ENCODE measurements at places on chromosomes 12 and 14. TPM values are rescaled to one million over a fixed set of nuclear protein-coding genes. Genes with fewer than 3 reads are reported as not detected.

Gene TRHDE
- 7.3 TPM for total RNA-seq

Gene SERPINA9
- not detected for total RNA-seq

Gene SP1
- total RNA-seq, result 87.7 TPM

Gene DUSP6
- total RNA-seq, result 110 TPM

Gene LMO3
- 170 TPM for total RNA-seq

Gene TAC3
- total RNA-seq, result not detected

Gene TSPAN11
- 7.8 TPM for total RNA-seq

GRCh38 chr14:102487204-102487577 is 22.4 kb downstream of the ANKRD9 start:
- H3K27me3 ChIP-seq, result no peaks in the 10 kb centered on the region
- no peaks in the 10 kb centered on the region for H3K4me1 ChIP-seq
- H3K36me3 ChIP-seq, result no peaks in the 10 kb centered on the region
- DNase-seq, result no peak

GRCh38 chr12:124771462-124772288 is 92.0 kb downstream of the SCARB1 start:
- no peaks in the 10 kb centered on the region for H3K36me3 ChIP-seq
- no peaks in the 10 kb centered on the region for H3K27me3 ChIP-seq
- no peak overlapping the region for H3K4me3 ChIP-seq

GRCh38 chr14:60092526-60092920 is 800 bp downstream of the PCNX4 start:
- no peak for DNase-seq
- no peaks in the 10 kb centered on the region for H3K36me3 ChIP-seq
- H3K4me1 ChIP-seq, result peaks cover 18% of the 10 kb centered on the region

GRCh38 chr12:90112666-90113065 is 404.0 kb upstream of the ATP2B1 start:
- H3K27me3 ChIP-seq, result no peaks in the 10 kb centered on the region
- no peaks in the 10 kb centered on the region for H3K36me3 ChIP-seq
- DNase-seq, result no peak
- H3K4me1 ChIP-seq, result no peaks in the 10 kb centered on the region

GRCh38 chr12:67354322-67354721 is 85.2 kb downstream of the CAND1 start:
- peaks cover 30% of the 10 kb centered on the region for H3K4me1 ChIP-seq
- no peak overlapping the region for H3K4me3 ChIP-seq
- no peak for DNase-seq
- H3K36me3 ChIP-seq, result no peaks in the 10 kb centered on the region

DNA sequence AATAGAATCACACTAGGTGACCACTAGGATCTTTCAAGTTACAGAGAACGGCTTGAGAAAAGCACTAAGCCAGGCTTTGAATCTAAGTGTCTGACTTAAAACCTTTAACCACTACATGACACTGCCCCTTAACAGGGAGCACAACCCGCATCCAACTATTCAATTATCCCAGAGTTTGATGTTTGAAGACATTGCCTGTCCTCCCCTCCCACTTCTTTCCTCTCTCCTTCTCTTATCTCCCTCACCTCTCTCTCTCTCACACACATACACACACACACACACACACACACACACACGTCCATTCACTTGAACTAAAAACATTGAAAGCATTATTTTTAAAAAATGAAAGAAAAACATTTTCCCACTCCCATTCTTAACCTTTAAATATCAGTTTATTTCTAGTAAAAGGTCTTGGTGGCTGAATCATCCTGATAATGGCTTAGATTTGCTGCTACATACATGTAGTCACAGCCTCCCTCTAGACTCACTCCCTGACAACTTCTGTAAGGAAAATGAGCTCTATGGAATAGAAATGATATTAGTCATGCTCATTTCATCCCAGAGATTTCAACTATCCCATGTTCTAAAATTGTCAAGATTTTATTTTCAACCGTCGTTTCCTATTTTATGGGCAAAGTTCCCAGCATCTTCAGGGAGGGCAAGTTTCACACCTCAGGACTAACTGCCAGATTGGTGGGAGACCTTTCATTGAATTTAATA is 53.5 kb upstream of the RAP1B start:
- H3K4me1 ChIP-seq, result peaks cover 11% of the 10 kb centered on the region
- H3K4me3 ChIP-seq, result no peak overlapping the region
- no peak overlapping the region for H3K27ac ChIP-seq
- no peak for DNase-seq
